ENCODE measurements at places on chromosomes 2 and 18.

DNA sequence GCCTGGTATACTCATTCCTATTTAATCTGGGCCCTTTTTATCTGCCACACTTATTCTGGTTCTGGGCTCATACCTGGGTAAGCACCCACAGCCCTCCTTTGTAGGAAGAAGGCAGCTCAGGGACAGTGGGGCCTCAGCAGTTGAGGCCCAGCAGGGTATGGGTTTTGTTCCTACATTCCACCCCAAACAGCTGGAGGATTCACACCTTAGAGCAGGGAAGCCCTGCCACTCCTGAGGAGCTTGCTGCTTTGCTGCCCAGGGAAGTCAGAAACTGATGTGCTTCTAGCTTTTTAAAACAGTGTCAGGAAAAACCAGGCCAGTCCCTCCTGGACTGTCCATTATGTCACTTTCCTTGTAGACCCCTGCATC is 1.2 kb upstream of the LBX2 start:
- no peak for DNase-seq

- no peak for DNase-seq
These were observed 272.3 kb downstream of the RAD51AP2 start for GRCh38 chr2:17245906-17246305.

DNA sequence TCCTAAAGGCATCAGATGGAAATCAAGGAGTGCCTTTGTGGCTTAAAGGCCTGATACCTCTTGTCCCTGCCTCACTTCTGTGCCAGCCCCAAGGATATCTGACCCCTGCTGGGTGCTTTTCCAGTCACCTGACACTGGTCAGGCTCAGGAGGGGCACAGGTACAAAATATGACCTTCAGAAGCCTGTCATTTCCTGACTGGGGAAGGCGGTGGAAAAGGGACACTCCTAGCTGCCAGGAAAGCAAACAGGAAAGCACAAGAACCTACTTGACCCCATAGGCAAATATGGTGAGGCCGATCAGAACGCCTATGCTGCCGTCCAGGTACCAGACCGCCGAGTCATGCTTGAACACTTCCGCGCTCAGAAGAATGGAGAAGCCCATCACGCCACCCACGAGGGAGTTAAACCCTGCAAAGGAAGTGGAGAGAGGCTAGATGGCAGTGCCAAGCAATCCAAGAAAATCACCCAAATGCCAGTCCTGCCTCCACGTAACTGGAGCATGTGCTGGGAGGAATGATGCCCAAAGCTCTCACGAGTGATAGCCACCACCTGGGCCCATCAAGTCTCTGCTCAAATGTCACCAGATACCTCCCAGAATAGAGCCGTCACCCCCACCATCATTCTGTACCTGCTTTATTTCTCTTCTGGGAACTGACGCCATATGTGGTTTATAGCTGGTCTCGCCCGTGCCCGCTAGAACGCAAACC is 204.0 kb downstream of the MGAT5 start:
- DNase-seq = no peak

DNA sequence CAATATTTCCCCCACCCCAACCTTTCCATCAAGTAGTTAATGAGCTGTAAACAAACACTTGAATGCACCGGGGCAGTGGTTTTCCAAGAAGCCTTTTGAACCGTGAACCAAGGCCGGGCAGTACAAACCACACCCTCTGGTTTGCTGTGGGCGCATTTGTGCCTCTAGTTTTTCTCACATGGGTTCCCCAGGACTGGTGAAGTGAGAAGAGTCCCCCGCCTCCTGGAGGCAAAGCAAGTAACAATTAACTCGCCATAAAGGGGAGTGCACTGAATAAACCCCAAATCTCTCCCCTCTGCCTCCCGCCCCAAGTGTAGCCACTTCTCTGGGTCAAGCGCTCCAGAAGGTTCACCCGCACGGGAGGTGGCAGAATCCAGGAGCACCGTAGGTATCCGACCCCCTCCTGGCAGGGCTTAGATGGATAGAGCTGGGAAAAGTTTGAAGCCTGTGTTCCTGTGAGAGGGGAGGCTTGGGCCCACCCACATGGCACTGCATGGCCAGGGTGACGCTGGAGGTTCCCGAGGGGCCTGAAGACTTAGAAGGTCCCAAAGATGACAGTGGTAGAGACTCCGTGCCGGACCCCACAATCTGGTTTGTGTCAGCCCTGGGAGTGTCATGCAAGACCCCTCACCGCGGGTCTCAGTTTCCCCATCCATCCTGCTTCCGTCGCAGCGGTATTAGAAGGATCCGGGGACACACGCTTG is 182.2 kb downstream of the SMAD2 start:
- no peak for DNase-seq

- no peak for DNase-seq
These were observed 61.7 kb downstream of the LYPD1 start for GRCh38 chr2:132608311-132608710.

GRCh38 chr18:59220164-59220783 is 316 bp downstream of the GRP start:
- DNase-seq = no peak

DNA sequence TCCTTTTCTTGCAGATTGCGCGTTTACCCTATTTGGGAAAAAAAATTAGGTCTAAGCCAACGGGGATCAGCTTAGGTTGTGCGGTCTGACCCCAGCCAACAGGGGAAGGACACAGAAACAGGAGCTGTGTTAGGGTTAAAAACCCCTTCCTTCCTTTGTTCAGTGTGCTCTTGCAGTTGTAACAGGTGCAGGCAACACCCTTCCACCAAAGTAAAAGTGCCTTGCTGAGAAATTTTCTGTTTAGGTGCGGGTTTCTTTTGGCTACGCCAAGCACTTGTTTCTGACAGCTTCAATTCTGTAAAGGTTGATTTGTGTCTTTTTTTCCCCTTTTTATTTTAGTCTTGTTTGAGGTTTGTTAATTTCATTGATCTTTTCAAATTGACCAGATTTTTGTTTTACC is 92.5 kb downstream of the PTPN4 start:
- no peak for DNase-seq

GRCh38 chr2:170462433-170463205 is 252.5 kb upstream of the SP5 start:
- no peak for DNase-seq

DNA sequence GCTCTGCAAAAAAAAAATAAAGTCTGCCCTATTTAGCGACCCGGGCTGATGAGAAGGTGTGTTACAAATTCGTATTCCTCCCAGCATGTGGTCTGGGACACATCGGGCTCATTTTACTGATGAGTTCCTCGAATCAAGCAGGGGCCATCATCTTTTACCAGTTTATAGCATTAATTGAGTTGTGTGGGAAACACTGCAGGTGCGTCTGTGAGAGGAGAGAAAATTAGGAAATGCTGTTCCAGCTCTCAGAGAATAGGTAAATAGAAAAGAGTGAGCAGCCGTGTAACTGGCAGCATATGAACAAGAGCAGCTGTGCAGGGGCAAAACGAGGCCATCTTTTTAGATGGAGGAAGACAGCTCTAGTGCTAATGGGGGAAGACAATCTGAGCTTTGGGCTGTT is 216.7 kb downstream of the SETBP1 start:
- no peak for DNase-seq

DNA sequence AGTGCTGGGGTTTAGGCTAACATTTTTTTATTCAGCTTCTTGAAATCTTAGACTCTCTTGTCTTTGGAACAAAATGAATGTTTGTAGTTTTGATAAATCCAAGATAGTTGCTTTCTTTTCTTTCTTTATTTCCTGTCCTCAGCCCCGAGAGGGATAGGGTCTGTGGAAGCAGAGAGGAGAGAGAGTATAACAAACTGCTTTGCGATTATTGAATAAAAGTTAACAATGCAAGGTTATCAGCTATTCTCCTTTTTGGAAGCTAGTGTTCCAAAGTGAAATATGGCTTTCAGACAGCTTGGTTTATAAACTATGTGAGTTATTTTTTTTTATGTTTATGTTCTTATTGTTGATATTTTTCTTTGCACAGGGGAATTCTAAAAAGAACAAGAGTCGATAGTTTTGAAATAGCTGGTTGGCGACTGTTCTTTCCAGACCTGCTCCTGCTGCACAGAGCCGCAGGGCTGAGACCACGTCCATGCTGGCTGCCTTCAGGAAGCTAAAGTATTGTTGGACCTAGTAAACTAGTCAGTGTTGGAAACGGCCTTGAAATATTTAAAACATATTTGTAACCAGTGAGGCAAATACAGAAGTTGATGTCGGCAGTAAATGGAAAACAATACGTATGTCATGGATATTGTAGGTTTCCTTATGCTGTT is 15.5 kb upstream of the STON1 start:
- no peak for DNase-seq

Measured in RCC 7860 (cell line).